ENCODE measurements at places on chromosomes 5 and 9.
A peak's percentile ranks its signal among the peaks of the same experiment; 100 is the strongest.

- DNase-seq = no peak
Measured at GRCh38 chr5:4226565-4226964, 630.9 kb downstream of the IRX1 start.

- DNase-seq = no peak
Measured at GRCh38 chr5:154058055-154059038, 19.6 kb downstream of the MFAP3 start.

- DNase-seq = no peak
Measured at GRCh38 chr9:103410059-103410458, 414.9 kb downstream of the CYLC2 start.

DNA sequence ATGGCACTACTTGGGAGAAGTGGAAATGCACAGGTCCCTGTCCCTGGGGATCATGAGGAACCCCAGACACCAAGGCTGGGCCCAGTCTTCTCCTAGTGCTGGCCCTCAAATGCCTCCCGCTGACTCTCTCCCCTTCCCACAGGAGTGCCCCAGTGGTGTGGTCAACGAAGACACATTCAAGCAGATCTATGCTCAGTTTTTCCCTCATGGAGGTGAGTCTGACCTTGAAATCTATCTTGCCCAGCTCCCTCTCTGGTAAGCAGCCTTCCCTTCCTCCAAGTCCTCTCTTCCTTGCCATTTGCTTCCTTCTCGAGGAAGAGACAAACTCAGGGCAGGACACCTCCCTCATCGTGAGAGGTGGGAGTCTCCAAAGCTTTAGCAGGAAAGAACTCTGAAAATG, 63.3 kb upstream of the GABRP start:
- DNase-seq = no peak

- DNase-seq = no peak
Measured at GRCh38 chr9:109313351-109313750, 7.5 kb downstream of the EPB41L4B start.

DNA sequence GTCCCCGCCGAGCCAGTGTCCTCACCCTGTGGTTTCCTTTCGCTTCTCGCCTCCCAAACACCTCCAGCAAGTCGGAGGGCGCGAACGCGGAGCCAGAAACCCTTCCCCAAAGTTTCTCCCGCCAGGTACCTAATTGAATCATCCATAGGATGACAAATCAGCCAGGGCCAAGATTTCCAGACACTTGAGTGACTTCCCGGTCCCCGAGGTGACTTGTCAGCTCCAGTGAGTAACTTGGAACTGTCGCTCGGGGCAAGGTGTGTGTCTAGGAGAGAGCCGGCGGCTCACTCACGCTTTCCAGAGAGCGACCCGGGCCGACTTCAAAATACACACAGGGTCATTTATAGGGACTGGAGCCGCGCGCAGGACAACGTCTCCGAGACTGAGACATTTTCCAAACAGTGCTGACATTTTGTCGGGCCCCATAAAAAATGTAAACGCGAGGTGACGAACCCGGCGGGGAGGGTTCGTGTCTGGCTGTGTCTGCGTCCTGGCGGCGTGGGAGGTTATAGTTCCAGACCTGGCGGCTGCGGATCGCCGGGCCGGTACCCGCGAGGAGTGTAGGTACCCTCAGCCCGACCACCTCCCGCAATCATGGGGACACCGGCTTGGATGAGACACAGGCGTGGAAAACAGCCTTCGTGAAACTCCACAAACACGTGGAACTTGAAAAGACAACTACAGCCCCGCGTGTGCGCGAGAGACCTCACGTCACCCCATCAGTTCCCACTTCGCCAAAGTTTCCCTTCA, 1.4 kb downstream of the GLIS3 start:
- no peak for DNase-seq

GRCh38 chr9:137319011-137319738, 17.1 kb upstream of the NRARP start:
- DNase-seq = peak; percentile 2

DNA sequence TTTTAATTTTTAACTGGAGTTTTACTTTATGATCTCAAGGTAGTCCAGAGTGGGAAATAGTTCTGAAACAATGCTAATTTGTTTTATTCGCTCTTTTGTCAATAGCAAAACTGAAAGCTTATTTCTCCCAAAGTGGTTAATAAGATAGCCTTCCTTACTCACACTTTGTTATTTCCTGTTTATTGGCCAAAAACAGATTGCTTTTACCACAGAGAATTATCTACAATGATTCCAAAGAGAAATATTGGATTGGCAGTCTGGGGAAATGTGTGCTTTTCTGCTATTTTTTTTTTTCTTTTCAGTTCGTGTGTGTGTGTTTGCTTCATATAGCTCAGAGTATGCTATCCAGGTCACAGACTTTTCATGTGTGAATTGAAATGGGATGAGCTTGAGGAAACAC, 756.7 kb upstream of the RGMB start:
- DNase-seq = no peak

DNA sequence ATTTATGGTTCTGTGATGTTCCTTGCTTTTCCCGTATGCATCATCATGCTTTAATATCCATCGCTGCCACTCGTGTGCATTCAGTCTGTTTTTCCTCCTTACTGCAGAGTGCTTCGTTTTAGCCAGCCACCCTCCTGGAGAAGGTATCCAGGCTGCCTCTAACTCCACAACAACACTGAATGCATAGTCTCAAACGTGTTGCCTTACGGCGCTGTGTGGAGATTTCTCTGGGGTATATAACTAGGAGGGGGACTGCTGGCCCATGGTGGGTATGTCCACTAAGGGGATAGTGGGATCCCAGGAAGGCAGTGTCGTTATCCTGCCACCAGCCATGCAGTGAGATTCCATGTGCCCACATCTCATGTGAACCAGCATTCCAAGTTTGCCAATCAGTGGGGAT, 16.4 kb downstream of the BTNL9 start:
- DNase-seq = no peak

- no peak for DNase-seq
Measured at GRCh38 chr5:14286007-14286406, 142.9 kb downstream of the TRIO start.

- DNase-seq = no peak
Measured at GRCh38 chr5:59678943-59679342, 214.6 kb downstream of the PDE4D start.

GRCh38 chr9:108860354-108860753, 1.7 kb upstream of the ACTL7A start:
- DNase-seq = no peak

- no peak for DNase-seq
Measured at GRCh38 chr5:11027660-11028059, 266.6 kb upstream of the DAP start.

DNA sequence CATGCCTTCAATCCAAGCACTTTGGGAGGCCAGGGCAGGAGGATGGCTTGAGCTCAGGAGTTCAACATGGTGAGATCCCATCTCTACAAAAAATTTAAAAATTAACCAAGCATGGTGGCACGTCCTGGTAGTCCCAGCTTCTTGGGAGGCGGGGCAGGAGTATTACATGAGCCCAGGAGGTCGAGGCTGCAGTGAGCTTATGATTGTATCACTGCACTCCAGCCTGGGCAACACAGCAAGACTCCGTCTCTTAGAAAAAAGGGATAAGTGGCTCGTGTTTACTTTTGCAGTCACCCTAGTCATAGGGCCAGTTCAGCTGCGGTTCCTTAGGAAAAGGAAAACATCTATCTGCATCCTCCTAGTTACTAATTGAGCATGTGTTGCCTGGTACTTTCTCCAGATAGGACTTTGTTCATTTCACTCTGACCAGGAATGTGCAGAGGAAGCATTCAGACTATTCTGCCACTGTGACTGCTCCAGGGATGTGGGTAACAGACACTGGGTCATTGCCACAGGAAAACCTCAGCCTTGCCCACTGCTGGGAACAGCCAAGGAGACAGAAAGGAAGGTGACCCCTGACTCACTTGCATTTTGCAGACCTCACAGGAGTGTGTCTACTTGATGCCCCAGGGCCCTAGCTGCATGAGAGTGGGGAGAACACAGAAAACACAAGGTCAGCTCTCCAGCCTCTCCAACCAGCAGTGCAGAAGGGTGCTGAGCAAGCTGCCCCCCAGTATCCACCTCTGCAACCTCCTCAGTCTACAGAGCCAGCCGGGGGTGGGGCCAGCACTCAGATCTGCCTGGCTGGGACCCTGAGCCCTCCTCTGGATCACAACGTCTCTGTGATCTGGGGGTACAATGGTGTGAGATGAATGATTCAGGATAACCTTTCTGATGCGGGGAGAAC, 33.9 kb upstream of the ALDH1B1 start:
- no peak for DNase-seq
